NCI-H226 (cell line): ENCODE measurements at places on chromosomes 1 and 21.

GRCh38 chr1:114509596-114510273, 1.3 kb downstream of the TRIM33 start:
- DNase-seq, result no peak

- DNase-seq, result peak; percentile 88
These were observed 45.8 kb downstream of the TTC39A start for GRCh38 chr1:51284487-51284954.

DNA sequence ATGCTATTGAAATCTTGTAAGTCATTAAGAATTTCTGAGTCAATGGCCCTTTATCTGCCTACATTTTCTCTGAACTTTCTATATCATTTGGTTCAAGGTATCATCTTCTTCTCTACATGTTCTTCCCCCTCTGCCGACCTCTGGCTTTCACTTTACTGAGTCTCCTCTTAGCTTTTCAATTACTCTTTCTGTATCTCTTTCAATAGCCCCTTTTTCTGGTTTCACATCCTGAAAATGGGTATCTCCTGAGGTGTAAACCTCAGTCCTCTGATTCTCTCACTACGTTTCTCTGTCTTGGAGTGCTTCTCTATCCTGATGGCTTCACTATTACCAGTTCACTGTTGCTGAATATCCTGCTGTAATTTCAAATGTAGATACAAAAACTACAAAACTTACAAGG, 98.9 kb downstream of the LYST start:
- no peak for DNase-seq

- DNase-seq, result no peak
These were observed 70.7 kb downstream of the CD247 start for GRCh38 chr1:167447521-167448136.

DNA sequence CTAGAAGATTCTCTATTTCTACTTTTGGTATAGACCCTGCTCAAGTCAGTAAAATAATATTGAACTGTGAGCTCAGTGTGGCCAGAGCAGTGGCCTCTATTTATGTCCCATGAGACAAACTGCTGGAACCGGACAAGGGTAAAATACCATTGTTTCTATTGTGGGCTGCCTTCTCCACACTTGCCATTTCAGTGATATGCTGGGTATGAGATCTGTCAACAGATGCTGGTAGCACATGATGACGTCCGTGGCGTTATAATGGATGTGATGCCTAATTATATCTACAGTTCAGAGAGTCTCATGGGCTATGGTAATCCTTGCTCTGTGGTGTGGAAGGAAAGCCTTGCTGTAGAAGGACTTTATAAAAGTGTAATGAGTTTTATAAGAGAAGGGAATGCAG, 2.4 kb downstream of the ACTN2 start:
- DNase-seq, result no peak

DNA sequence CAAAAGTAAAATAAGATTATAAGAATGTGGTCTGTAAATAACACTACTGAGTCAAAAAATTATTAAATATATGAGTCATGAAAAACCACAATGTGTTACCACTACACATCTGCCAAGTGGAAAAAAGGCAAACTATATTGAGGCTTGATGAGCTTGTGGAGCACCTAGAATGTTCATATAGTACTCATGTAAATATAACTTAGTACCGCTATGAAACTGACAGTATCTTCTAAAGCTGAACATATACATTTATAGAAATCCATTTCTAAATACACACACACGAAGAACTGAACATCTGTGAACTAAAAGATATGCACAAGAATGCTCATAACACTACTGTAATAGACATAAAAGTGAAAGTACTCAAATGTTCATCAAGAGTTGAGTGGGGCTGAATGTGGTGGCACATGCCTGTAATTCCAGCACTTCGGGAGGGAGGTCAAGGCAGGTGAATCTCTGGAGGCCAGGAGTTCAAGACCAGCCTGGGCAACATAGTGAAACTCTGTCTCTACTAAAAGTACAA, 18.5 kb upstream of the GBP3 start:
- DNase-seq, result peak; percentile 70

DNA sequence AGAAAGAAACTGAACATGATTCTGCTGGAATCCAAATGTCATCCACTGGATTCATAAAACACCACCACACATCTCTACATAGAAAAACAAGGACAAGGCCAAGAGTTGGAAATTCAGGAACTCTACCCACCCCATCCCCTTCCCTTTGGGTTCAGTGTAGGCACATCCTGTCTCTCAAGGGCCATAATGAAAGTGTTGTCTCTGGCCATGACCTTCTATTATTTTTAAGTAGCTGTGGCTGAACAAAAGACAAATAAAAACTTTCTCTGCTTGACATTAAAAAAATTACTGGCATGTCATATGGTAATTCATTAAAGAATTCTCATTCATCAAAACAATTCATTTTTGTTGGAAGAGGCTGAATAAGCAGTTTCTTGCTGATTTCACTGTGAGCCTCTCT, 54.9 kb upstream of the ZBTB18 start:
- DNase-seq, result no peak

DNA sequence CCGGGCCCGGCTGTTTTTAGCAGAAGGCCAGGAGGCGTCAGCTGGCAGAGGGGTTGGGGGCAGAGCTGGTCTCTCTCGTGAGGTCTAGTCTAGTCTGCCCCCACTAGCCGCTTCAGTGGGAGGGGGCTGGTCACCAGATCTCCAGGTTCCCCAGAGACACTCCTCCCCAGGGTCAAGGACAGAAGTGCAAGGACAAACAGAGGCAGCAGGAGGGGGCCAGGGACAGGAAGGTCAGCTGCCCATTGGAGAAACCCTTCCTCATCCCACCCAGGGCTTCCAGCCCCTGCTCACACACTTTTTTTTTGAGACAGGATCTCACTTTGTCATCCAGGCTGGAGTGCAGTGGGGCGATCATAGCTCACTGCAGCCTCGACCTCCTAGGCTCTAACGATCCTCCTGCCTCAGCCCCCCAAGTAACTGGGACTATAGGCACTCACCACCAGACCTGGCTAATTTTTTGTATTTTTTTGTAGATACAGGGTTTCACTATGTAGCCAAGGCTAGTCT, 10.0 kb downstream of the FAM229A start:
- no peak for DNase-seq

DNA sequence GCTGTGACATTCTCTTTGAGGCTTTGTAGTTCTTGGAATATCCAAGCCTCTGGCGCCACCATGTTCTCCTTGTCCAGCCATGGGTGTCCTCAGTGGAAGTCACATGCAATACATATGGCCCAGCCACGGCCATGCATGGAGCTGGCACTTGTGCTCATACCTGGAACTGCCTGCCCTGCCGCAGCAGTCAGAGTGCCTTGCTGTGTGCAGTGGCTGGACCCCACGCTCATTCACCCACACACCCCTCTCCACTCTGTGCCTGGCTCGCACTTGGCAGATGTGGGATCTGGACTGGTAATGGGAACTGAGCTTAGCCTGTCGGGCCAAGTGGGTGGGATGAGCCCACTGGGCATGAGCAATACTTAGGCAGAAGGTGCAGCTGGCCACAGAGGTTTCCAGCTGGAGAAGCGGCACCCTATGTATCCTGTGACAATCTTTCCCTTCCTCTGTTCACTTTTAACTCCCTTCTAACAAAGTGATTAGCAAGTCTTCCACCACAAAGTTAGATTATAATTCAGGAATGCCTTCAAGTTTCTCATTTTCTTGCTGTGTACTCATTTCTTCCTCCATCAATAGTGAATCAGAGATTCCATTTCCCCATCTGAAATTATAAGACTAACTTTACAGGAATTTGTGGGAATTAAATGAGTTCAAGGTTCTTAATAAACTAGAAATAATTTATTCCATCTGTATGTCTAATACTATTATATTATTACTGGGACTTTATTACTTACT, 351.6 kb upstream of the NCAM2 start:
- no peak for DNase-seq
